HS-5 (cell line): ENCODE measurements at places on chromosomes 12 and 14.

- no peak for DNase-seq
These were observed 41.8 kb downstream of the CACNA1C start for GRCh38 chr12:2094597-2094996.

GRCh38 chr12:96587691-96588090, 98.3 kb downstream of the CFAP54 start:
- no peak for DNase-seq

DNA sequence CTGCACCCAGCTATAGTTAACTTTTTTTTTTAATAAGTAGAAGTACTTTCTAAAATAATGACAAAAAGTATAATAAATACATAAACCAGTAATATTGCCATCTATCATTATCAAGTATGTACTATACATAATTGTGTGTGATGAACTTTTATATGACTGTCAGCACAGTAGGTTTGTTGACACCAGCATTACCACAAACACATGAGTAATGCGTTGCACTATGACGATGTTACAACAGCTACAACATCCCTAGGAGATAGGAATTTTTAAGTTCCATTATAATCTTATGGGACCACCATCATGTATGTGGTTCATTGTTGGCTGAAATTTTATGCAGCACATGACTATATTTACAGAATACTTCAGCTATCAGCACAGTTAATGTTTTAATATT, 62.9 kb upstream of the VSX2 start:
- no peak for DNase-seq

- no peak for DNase-seq
These were observed 25.1 kb upstream of the CERS5 start for GRCh38 chr12:50192236-50192635.

DNA sequence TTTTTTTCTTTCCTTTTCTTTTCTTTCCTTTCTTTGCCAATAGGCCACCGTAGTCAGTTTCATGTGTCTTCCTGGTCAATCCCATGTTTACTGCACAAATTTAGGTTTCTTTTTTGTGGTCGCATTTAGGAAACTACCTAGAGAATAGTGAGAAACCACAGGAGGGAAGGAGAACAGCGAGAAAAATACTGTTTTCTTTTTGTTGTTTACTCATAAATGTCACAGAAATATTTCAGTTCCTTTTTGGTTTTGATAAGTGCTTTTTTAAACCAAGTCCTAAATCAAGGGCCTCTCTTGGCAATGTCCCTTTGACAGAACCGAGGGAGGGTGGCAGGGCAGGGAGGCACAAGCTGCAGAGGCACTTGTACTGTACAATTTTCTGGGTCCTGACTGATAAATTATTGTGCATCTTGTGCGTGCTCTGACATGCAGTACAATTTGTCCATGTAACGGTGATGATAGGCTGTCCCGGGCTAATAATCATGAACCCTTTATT, 326.1 kb downstream of the CACNA1C start:
- DNase-seq, result no peak

DNA sequence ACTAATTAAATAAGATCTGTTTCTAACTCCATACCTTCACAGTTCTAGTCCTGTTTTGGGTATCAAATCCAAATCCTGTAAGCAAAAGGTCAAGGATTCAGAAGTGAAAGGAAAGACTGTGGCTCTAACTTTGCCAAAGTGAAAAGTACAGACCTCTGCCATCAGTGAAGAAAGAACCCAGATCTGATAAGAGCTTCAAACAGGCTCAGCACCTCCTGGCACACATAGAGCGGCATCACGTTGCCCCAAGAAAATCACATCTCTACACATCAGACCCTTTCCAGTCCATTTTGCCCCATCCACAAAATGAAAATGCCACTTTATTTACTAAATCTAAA, 23.2 kb downstream of the CLIP1 start:
- DNase-seq, result no peak

DNA sequence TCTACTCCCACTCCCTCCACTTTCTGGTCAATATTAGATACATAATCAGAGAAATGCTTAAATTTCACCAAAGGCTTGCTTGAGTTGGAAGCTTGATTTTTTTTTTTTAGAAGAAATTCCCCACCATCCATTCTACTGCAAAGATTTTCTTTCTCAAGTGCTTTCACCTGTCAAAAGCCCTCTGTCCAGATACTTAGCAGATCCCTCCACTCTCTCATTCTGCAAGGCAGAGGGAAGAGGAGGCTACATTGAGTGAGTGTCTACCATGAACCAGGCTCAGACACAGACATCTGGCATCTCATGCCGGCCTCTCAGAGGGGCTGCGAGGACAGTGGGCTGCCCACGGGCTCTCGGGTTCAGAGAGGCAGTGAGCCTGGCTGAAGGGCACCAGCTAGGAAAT, 127.6 kb upstream of the GSC start:
- DNase-seq, result no peak

DNA sequence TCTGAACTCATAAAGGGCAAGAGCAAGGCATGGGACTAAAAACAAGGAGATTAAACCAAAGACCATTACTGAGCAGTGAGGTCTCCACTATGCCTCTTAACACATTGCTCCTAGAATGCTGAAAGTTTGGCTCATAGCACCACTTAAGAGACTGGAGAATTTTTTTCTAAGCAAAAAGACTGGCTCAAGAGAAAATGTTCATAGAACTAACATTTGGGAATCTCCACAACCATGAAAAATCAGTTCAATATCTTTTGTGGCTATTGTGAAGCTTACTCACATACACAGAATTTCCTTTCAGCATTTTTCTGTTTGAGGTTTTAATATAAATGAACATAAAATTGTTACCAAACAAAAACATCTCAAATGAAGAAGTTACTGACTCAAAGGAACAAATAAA, 255.8 kb downstream of the CCDC91 start:
- DNase-seq, result no peak

DNA sequence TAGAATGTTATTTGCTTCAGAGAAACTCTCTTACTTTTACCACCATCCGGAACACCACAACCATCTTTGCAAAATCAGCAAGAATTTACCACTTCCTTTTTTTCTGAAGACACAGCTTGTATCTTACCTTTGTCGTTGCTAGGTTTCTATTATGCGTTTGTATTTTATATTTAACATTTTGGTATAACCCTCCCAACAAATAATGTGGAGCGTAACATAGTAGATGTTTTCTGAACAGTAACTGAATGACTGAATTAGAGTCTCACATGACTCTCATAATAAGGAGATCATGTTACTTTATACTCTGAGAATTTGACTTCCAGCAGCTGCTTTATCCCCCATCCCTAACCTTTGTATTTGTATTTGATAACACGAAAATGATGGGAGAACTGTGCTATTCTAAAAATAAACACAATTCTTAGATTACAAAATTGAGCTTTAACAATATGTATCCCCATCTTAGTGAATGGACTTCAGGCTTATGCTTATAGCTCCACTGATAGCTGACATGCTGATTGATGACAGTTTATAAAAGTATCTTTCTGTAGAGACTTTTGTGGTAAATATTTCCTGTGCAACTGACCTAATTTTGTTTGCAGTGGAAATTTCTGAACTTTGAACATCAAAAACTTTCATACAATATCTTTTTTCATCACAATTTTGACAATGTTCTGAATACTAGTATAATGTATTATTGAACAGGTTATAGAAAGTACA, 7.9 kb upstream of the KLRB1 start:
- DNase-seq, result no peak

DNA sequence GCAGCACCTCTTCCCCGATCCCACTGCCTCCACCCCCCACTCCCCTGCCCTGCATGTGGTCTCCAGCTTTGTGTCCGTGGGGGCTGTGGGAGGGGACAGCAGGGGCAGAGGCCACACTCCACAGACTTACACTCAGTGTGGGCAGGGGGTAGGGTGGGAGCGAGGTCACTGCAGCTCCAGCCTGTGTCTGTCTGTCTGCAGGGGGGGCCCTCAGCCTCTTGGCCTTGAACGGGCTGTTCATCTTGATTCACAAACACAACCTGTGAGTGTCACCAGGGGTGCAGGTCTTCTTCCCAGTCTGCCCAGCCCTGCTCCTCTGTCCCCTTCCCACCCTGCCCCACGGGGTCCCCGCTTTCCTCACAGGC, 6.5 kb downstream of the NOC4L start:
- DNase-seq, result no peak

DNA sequence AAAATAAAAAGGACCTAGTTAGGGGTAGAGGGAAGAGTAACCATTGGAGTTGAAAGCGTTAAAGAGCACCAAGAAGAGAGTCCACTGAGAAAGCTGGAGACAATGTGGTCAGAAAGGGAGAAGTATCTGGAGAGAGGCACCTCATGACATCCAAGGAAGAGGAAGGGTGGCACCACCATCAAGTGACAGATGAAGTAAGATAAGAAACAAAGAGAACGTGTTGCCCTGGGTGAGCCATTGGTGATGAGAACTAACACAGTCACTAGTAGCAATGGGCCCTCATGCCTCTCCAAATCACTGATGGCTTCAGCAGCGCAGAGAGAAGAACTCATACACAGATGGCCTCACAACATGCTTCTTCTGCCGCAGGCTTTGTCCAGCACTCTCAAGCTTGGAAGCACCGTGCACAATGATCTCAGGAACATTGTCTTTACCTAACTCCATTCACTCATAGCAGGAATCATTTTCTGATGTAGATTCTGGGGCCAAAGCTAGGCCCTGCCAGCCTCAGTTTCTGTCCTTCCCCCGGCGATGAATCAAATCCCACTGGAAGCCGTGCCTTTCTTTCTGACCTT, 252.9 kb downstream of the DPF3 start:
- no peak for DNase-seq

DNA sequence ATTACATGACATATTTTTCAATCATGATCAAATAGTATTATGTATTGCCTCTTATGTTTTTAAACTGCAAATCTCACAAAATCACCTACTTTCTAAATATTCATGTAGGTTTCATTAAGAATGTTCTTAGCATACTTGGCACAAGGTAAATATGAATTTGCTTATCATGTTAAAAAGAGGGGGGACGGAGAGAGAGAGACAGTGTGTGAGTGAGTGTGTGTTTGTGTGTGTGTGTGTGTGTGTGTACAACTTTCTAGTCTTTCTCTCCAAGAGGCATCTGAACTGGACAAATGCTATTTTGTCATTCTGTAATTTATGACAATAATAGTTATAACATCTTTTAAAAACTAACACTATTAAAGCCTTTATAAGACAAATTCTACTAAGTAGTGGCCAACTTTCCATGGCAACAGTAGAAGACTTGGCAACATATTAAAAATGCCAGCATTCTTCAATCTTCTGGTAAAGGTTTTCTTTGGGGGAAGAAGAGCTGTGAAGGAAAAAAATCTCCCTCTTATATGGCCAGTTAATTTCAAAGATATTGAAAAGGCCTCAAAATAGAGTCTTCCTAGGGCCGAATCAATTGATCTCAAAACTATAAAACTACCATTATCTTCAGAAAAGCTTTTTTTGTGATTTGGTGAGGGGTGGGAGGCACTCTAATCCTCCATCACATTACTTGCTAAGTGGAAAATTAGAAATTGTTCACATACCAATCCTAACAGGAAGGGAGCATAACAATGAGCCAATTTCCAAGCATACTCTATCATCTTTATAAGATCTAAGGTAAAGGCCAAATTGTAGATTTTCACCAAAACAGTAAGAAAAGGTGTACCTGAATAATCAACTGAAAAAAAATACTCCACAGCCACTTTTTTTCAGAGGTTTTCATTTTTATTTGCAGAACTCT, 28.2 kb downstream of the CDK17 start:
- no peak for DNase-seq

GRCh38 chr12:87676731-87677130, 352.5 kb downstream of the C12orf50 start:
- DNase-seq, result no peak

GRCh38 chr12:131592972-131593371, 117.9 kb upstream of the SFSWAP start:
- no peak for DNase-seq

GRCh38 chr12:51746416-51746815, 102.1 kb downstream of the FIGNL2 start:
- DNase-seq, result no peak

GRCh38 chr14:89294060-89294459, 123.0 kb downstream of the FOXN3 start:
- DNase-seq, result no peak

GRCh38 chr12:31118347-31119191, 44.9 kb downstream of the DDX11 start:
- no peak for DNase-seq

DNA sequence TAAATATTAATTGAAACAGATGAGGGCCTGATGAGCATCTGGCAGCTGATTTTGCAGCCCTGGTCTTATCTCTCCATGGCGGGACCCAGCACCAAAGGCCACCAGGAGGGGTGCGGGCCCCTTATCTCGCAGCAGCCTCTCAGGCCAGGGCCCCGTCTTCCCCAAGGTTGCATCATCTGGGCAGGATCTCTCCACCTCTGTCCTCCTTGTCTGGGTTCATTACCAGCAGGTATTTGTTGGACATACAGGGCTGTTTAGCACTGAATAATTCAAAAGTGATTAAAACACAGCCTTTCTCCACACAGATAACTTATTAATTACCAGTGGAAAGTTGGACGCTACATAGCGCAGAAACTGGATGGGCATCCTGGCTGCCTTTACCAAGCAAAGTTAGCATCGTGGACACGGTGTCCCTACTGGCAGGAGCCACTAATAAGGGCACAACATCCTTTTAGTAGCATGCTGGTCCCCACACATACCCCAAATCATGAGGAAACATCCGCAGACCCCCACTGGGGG, 25.8 kb downstream of the TMEM120B start:
- no peak for DNase-seq

DNA sequence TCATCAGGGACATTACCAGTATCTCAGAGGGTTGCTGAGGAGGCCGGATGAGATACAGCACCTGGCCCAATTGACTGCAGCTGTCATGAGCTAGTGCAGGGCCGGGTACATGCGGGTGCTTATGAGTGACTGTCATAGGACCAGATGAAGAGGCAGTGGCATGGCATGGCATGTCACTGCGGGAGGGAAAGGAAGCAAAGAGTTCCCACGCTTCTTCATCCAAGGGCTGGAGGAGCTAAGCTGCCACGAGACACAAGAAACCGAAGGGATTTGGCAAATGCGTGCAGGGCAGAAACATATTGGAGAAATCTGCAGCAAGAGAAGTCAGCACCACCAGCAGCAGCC, 10.7 kb upstream of the GPX2 start:
- DNase-seq, result no peak

GRCh38 chr14:34912966-34913365, 37.8 kb upstream of the BAZ1A start:
- DNase-seq, result no peak

DNA sequence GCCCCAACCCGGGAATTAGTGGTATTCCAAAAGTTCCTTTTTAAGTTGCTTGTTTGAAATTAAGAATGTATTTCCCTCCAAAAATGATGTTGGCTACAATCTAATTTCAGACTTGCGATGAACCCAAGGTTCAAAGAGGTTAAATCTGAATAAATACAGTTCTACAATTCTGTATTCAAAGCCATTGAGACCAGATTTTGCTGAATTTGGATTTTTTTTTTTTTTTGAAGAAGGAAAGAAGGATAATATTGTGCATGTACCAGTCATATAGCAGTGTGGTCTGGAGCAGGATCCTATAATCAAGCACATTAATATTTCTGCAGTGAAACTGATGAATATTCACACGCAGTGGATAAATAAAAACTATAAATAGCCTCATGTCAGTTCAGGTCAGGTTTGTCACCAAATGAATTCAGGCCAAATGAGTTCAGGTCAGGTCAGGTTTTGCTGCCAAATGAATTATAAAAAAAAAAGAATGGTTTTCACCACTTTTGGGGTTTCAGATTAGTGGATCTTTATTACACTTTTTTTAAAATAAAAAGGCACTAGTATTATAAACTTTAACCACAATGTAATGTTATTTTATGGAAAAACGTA, 69.5 kb downstream of the CRADD start:
- no peak for DNase-seq
